ENCODE measurements at places on chromosomes 3 and 15.

DNA sequence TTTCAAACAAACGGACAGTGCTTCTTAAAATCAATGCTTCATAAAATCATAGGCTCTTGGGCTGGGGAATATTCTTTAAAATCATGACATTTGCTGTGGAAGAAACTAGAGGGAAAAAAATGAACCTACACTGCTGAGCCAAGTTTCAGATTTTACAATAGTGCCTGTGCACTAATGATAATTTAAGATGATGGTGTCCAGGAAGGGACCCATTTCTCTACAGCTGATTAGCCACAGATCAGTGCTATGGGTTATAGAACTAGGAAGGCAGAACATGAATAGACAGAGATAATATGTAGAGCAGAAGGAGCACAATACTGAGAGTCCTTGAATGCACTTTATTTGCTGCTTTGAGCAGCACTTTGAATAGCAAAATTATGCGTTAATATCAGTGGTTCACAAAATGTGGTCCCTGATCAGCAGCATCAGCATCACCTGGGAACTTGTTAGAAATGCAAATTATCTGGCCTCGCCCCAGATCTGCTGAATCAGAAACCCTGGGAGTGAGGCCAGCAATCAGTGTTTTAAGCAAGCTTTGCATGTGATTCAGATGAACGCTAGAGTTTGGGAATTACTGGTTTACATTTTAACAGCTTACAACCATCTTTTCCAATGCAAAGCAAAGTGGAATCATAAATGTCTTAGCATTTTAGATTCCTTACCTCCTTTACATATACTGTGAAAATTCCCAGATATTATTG lies 135.8 kb upstream of the ANKRD28 start:
- DNase-seq, result no peak

DNA sequence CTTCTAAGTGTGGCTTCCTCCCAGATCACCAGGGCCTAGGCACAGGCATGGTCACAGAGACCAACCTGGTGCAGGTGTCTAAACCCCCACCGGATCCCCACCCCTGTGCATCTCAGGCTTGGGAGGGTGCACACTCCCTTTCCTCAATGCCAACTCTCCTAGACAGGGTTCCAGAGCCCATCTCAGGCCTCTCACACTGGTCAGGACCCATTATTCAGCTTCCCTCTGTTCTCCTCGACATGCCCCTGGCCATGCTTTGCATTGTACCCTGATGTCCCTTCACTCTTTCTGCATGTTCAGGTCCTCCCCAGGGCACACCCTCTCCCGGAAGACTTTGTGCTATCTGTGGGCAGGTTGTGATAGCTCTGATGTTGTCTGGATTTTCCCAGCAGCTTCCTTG lies 23.5 kb downstream of the FGD5 start:
- no peak for DNase-seq

DNA sequence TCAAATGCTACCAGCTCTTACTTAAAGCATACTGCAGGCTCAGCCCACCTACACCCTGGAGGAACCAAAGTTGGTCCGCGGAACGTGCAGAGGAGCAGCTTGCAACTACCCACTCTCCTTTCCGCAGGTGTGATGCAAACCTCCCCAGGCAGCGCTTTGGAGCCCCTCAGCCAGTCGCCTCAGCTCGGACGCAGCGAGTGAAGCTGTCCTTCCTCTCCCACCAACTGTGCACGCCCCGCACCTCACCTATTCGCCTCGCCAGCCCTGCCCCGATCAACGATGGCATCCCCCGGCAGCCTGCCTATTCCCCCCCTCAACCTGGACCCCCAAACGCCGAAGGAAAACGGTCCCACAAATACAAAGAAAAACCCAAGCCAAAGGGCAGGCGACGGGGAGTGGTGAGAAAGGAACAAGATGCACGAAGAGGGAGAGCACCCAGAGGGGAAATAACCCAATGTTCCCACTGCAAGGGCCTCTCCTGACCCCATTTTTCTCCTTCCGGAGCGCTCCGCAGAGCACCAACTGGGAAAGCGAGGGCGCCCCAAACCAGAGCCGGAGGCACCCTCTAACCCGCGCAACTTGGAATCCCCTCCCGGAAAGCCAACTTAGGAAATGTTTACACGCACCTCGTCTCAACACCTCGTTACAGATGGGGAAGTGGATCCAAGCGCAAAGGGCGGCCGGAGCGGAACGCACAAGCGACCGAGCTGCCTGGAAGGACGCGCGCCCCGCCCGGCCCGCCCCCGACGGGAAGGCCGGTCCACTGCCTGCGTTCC lies 665 bp downstream of the GLB1 start:
- no peak for DNase-seq

DNA sequence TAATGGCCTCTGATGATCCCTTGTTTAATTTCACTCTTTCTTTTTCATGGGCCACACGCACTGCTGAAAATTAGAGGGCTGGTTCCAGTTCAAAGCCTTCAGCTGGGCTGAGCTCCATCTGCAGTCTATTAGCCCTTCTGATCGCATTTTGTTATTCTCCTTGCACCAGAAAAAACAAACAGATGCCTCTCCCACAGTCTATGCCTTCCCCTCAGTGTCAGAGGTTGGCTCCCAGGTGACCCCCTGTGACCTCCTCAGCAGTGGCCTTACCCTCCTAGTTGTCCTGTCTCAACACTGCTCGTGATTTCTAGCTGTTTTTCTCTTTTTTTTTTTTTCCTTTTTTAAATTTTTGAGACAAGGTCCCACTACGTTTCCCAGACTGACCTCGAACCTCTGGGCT lies 77.1 kb upstream of the PRTG start:
- no peak for DNase-seq

DNA sequence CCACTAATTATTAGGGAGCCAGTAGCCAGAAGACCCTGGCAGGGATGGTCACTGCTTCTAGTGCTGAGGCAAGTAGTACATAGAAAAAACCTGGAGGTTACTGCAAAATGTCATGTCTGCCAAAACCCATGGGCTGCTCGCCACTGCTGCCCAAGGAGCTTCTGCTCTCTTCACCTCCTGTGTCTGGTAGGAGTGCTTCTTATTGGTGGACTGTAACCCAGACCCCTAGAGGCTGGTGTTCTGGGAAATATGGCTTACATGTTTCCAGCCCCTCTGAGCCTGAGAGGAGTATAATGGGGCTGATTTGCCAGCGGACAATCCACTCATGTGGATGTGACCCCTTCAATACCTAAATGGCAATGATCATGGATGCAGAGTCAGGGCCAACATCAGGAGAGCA lies 286.4 kb downstream of the EPHB1 start:
- no peak for DNase-seq

DNA sequence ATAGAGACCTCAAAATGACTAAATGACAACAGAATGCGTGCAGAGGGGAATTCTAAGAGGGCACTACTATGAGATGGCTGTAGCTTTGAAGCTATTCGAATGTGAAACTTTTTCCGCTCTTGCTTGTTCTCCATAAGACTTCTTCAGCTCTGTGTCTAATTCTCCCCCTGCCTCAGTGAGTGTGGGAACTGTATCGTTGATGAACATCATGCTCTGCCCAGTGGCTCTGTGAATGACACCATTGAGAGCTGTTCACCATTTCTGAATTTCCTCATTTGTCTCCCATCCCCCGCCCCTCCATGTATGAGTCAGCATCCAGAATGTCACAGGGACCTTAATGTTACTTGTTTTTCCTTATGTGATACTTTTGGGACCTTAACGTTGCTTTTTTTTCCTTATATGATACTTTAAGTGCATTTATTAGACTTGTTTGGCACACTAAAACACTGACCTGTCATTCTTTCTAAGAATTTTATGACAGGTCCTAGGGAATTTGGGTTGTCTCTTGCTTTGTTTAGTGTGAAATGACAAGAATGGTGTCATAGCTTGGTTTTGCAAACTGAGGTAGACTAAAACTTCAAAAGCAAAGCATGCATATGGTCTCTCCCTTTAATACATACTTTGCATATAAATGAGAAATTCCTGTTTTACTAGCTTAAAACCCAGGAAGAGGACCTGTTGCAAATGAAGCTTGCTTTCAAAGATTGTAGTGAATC lies 99.6 kb downstream of the FNDC3B start:
- no peak for DNase-seq

- no peak for DNase-seq
Observed at GRCh38 chr3:135930255-135930654, 35.3 kb upstream of the PPP2R3A start.

GRCh38 chr3:47019201-47019600 lies 39.7 kb downstream of the NBEAL2 start:
- DNase-seq, result no peak

DNA sequence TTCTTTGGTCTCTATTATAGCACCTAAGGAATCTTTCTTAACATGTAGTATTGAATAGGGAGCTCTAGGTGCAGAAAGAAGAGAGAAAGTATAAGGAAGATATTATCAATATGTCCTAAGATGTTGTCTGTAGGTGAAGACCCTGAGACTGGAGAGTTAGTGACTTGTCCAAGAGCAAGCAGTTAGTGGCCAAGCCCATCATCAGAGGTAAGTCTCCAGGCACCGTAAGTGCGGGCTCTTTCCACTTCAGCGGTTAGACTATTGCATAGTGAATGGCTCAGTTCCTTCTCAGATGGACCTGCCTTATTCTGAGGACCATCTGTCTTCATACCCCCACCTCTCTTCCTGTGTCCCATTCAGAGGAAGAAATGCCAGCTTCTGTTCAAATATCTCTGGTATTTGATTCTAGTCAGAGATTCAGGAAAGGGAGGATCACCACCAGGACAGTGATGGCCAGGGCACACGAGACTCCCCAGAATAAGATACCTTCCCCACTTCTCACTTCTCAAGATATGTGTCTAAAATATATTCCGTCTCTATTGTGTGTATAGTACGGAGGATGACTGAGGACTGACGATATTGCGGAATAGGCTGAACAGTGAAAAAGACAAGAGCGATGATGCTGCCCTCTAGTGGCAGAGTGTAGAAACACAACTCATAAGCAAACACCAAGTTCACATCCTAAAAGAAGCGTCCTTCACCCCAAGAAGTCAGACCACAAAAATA lies 19.1 kb upstream of the ADGRG7 start:
- peak; percentile 20 for DNase-seq

DNA sequence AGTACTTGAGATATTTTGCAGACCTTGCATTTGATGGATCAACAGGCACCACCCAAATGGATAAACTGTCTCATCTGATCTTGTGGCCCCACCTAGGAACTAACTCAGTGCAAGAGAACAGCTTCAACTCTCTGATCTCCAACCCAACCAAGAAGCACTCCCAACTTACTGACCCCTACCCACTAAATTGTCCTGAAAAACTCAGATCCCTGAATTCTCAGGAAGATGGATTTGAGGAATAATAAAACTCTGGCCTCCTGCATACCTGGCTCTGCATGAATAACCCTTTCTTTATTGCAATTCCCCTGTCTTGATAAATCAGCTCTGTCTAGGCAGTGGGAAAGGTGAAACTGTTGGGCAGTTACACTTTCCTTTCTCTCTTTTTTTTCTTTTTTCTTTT lies 247.9 kb downstream of the ZPLD1 start:
- no peak for DNase-seq

- DNase-seq, result no peak
Observed at GRCh38 chr3:15896500-15896899, 98.7 kb upstream of the ANKRD28 start.

DNA sequence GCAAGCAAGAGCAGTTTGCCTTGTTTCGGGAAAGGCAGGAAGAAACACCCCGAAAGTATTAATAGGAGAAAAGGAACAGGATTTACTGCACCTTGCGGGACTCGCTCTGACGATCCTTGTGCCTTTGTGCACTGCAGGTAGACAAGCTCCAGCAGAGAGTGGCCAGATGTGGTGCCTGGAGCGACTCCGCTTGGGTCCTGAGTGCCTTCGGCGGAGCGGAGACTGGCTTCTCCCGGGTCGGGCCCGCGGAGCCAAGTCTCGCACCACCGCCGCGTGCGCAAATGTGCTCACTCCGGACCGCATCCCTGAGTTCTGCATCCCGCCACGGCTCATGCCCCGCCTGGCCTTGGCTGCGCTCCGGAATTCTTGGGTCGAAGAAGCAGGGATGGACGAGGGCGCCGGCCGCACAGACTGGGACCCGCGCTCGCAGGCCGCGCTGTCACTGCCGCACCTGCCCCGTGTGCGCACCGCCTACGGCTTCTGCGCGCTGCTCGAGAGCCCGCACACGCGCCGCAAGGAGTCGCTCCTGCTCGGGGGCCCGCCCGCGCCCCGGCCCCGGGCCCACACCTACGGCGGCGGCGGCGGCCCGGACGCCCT lies 769 bp downstream of the C2CD4A start:
- no peak for DNase-seq

DNA sequence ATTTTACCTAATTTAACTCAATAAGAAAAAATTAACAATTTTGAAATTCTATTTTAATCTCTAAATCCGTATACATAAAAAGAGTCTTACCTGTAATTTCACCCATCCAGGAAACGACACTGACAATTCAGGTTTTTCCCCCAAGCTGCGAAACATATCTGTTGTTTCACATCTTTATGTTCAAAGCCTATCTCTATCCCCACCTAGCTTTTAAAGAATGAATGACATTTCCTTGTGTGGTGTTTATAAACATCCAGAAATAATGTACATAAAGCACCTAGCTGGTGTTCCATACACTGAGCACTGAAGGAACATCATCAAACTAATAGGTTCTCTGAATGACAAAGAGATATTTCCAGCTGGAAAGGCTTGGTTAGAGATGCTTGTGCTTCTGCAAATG lies 867.8 kb downstream of the SQOR start:
- DNase-seq, result no peak

DNA sequence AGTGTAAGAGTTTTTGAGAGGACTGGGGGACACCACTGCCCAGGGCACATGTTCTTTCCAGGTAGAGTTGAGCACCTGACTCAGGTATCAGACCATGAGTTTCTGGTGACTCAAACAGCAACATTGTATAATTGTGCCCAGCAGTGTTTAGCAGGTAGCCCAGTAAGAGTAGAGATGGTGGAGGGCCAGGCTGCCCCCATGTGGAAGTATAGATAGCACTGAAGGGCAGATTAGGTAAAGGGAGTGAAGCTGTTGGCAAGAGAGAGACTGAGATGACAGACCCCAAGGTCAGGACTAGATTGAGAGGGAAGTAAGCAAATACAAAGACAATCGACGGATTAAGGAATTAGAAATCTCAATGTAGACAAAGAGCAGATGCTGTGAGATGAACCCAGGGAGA lies 74.6 kb downstream of the TRIM42 start:
- DNase-seq, result no peak

GRCh38 chr3:189355481-189356201 lies 183.9 kb downstream of the TPRG1 start:
- no peak for DNase-seq

GRCh38 chr3:32856355-32856889 lies 38.6 kb downstream of the TRIM71 start:
- DNase-seq, result no peak

- no peak for DNase-seq
Observed at GRCh38 chr15:57059026-57059660, 140.7 kb downstream of the TCF12 start.

- no peak for DNase-seq
Observed at GRCh38 chr3:122066331-122067213, 11.4 kb downstream of the CD86 start.

GRCh38 chr15:38795471-38796245 lies 231.0 kb upstream of the RASGRP1 start:
- DNase-seq, result no peak

- DNase-seq, result no peak
Observed at GRCh38 chr3:115825046-115825445, 201.7 kb downstream of the GAP43 start.
